ENCODE measurements at places on chromosomes 3 and 15. TPM values are rescaled to one million over a fixed set of nuclear protein-coding genes. Genes with fewer than 3 reads are reported as not detected.

DNA sequence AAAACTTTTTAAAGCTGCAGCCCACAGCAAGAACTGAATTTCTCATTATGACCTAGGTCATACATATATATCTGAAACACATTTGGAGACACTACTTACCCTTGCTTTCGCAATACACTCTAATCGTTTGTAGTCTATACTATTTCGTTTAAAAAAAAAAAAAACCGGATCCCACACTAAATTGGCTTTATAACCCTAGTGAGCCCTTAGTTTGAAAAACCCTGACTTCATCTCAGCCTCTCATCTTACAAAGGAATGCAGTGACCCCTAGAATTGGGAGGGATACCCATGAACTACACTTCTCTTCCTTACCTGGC lies 4.2 kb downstream of the RARRES1 start:
- H3K4me3 ChIP-seq = peak overlapping the region; percentile 57
- no peak for DNase-seq
- no peaks in the 10 kb centered on the region for H3K27me3 ChIP-seq
- no peak overlapping the region for H3K27ac ChIP-seq

DNA sequence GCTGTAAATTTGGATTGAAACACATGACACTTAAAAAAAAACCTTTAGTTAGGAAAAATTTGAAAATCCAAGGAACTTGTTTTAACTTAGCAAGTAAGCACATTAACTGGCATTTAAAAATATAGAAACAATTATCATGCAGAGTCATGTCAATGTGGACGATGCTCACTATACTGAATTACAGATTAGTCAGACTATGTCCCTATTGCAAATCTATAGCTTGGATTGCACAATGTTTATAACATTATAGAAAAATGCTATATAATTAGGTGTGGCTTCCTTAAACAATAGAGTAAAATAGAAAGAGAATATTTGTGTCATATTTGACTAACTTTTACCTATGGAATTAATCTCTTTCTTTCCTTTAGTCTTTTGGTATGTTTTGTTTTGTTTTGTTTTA lies 48.4 kb upstream of the TUSC7 start:
- no peaks in the 10 kb centered on the region for H3K4me1 ChIP-seq
- no peak overlapping the region for H3K27ac ChIP-seq
- H3K36me3 ChIP-seq = no peaks in the 10 kb centered on the region
- H3K4me3 ChIP-seq = no peak overlapping the region
- no peak for DNase-seq

GRCh38 chr15:63597038-63597790 lies at the start of gene FBXL22:
Gene FBXL22 (plus strand): TSS chr15:63597387. CDS start chr15:63597393, 6 bp downstream.
- no peak for DNase-seq
- peak within 1 kb of the TSS; percentile 80 for H3K27ac ChIP-seq
- H3K4me3 ChIP-seq = peak within 1 kb of the TSS; percentile 21
- peaks cover 85% of the 10 kb centered on the region for H3K4me1 ChIP-seq
- H3K27me3 ChIP-seq = no peaks in the 10 kb centered on the region

DNA sequence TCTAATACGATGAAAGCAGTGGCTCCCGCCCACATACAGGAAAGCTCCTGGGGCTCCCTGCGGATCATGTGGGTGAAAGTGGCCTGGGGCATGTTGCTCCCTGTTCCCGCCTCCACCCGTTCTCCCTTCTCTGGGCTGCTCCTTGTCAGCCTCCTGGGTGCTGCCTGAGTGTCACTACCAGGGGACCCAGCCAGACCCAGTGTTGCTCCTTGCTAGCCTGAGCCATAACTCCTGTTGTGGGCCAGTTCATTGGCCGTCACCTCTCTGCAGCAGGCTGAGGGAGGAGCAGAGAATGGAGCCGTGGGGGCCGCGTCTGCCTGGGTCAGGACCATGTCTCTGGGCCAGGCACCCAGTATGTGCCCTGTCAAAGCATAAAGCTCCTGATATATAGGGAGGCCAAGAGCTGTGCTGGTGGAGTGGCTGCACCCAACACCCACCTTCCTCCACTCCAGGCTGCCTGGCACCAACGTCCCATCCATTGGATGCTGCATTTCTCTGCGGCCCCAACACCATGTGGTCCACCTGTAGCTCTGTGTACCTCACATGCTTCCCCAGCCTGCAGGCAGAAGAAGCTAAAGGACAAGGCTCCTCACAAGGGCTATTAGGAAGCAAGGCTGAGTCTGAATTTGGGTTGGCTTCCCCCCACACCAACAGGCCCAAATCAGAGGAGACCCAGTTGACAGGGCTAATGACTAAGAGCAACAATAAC lies 40.5 kb downstream of the KLF13 start:
- peaks cover 91% of the 10 kb centered on the region for H3K4me1 ChIP-seq
- peaks cover 11% of the 10 kb centered on the region for H3K36me3 ChIP-seq
- peak overlapping the region; percentile 87 for H3K4me3 ChIP-seq
- no peak for DNase-seq
- peak overlapping the region; percentile 82 for H3K27ac ChIP-seq
- no peaks in the 10 kb centered on the region for H3K27me3 ChIP-seq

Gene ALG3
- total RNA-seq = 22.7 TPM

- H3K36me3 ChIP-seq = peaks cover 11% of the 10 kb centered on the region
- peak overlapping the region; percentile 70 for H3K27ac ChIP-seq
- H3K4me3 ChIP-seq = peak overlapping the region; percentile 9
- no peaks in the 10 kb centered on the region for H3K27me3 ChIP-seq
- no peak for DNase-seq
- peaks cover 5% of the 10 kb centered on the region for H3K4me1 ChIP-seq
These were observed 47.1 kb downstream of the NPTN start for GRCh38 chr15:73585871-73586654.

Gene FBXO40
- total RNA-seq = not detected

DNA sequence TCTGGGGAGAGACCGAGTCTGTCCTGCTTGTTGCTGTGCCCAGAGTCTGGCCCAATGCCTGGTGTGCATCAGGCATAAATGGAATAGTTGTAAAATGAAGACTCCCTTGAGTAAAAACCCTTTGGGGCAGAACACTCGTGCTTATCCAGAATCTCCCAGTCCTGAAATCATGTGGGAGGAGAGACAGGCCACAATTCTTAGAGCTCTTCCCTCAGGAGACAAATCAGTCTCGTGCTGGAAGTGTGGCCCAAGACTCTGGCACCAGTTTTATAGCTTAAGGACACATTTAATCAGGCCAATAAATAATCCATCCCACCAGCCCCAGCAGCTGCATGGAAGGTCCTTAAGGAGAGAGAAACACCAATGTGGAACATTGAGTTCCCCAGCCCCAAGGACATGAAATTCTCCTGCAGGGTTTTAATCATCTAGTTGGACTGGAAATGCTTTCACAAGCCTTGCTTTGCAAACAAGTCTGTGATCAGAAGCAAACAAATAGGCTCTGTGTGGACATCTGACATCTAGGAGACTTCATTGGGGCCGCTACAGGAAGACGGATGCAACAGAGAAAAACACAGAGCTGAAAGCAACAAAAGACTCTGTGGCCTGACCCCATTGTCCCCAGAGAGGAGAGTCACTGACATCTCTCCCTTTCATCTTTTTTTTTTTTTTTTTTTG lies 70.4 kb downstream of the LSM3 start:
- H3K27me3 ChIP-seq = no peaks in the 10 kb centered on the region
- no peaks in the 10 kb centered on the region for H3K4me1 ChIP-seq
- H3K36me3 ChIP-seq = no peaks in the 10 kb centered on the region

DNA sequence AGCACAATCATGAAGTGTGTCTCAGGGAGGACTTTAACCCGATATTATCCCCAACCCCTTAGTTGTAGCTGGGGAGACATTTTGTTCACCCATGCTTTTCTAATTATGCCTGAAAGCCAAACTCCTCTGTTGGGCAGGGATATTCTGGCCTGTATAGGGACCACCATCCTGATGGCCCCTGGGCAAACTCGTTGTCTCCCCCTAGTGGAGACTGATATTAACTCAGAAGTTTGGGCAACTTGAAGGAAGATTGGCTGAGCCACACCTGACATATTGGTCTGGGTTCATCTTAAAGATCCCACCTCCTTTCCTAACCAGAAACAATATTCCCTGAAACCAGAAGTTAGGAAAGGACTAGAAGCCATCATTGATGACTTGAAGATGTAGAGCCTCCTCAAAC lies 42.3 kb downstream of the TM4SF18 start:
- DNase-seq = peak; percentile 6
- no peak overlapping the region for H3K27ac ChIP-seq
- H3K36me3 ChIP-seq = no peaks in the 10 kb centered on the region
- H3K4me1 ChIP-seq = no peaks in the 10 kb centered on the region
- H3K27me3 ChIP-seq = peaks cover 6% of the 10 kb centered on the region

DNA sequence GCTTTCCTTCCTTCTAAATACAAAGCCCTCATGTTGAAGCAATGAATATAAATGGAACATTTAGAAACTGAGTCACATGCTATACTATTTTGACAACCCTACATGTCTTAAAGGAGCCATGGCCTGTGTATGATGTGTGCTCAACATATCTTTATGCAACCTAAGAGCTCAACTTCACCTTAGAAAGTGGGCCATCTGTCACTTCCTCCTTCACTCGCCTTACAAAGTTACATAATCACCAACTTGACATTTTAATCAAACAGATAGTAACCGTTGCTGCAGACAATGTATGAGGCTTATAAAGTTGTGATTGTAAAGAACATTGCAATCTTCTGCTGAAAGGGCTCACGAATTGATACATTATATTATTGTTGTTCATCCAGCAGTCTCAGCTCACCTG lies 163.6 kb downstream of the SERPINI1 start:
- H3K27me3 ChIP-seq = no peaks in the 10 kb centered on the region
- no peak overlapping the region for H3K4me3 ChIP-seq
- no peaks in the 10 kb centered on the region for H3K4me1 ChIP-seq
- no peaks in the 10 kb centered on the region for H3K36me3 ChIP-seq

Gene LTK
- total RNA-seq = 0.72 TPM

DNA sequence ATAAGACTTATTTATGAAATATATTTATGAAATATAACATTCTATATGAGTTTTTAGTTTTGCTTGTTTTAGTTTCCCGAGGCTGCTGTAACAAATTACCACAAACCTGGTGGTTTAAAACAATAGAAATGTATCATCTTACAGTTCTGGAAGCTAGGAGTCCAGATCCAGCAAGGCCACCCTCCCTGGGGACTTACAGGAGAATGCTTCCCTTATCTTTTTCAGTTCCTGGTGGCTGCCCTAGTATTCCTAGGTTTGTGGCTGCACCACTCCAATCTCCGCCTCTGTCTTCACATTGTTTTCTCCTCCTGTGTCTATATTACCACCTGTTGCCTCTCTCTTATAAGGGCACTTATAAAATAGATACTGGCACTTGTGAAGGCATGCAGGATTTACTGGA lies 877.8 kb downstream of the TUSC7 start:
- no peaks in the 10 kb centered on the region for H3K4me1 ChIP-seq
- H3K36me3 ChIP-seq = no peaks in the 10 kb centered on the region
- no peak overlapping the region for H3K27ac ChIP-seq
- H3K27me3 ChIP-seq = no peaks in the 10 kb centered on the region

GRCh38 chr3:42198709-42199108 lies 67.3 kb downstream of the CCK start:
- H3K4me1 ChIP-seq = peaks cover 5% of the 10 kb centered on the region
- H3K27me3 ChIP-seq = no peaks in the 10 kb centered on the region
- no peak for DNase-seq
- H3K27ac ChIP-seq = no peak overlapping the region

Gene TMEM108
- total RNA-seq = 0.12 TPM

- no peaks in the 10 kb centered on the region for H3K27me3 ChIP-seq
- H3K4me3 ChIP-seq = peak overlapping the region; percentile 67
- peaks cover 92% of the 10 kb centered on the region for H3K4me1 ChIP-seq
- no peak for DNase-seq
- H3K27ac ChIP-seq = peak overlapping the region; percentile 3
- no peaks in the 10 kb centered on the region for H3K36me3 ChIP-seq
These were observed 11.1 kb downstream of the RYK start for GRCh38 chr3:134239538-134239937.

Measured in activated T-cell treated with anti-CD3 and anti-CD28 coated beads, Interleukin-2, amount 50 U/mL, for 72 hours (primary cell).